Left hindlimb (tissue), 1 donor: ENCODE measurements at places on chromosomes 7 and 10.

DNA sequence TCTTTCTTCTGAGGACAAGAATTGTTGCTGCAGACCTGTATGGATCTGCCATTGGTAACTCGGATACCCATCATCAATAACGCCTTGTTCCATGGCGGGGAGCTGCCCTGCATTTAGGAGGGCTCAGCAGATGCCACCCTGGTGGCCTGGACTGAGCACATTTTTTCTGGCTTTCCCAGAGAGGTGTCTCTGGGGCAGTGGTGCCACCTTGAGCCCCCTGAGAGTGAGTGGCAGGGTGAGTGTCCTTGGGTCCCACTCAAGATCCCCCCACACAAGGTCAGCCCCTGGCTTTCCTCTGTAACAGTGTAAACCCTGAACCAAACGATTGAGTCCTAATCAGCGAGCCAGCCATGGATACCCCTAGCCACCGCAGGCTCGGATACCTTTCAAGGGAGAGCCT lies 258.6 kb downstream of the GLRX3 start:
- no peak for DNase-seq

DNA sequence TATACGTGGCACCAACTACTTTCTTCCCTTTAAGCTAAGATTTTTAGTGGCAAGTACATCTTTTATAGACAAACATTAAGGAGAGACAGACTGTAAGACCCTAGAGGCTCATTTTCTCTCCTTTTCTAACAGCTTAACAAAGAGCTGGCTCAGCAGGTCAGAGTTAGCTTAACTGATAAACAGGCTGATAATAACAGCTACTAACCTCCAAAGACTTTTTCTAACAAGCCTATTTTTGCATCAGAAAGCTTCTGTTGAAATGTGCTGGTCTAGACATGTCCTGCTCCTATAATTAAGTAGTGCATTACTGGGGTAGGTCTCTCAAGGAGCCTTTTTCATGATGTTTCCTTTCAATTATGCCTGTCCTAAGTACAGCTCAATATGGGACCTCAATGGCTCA lies 238.2 kb upstream of the FAM3C start:
- DNase-seq = no peak

- DNase-seq = no peak
Measured at GRCh38 chr7:94832051-94832450, 75.3 kb upstream of the PPP1R9A start.

DNA sequence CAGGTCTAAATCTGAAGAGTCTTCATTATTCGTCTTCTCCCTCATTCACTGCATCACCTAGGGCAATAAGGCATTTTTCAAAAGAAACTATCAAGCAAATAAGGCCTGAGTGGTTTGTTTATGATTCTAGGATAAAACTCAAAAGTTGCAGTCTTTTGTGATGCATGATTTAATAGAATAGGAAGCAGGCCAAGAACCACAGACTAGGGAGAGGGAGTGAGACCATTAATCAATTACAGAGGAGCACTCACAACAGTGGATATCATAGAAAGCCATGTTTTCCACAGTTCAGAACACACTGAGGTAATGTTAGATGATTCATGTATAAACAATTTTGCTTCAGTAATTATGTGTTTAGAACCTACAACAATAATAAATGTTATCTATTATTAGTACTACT lies 87.8 kb upstream of the LRRTM3 start:
- DNase-seq = no peak

DNA sequence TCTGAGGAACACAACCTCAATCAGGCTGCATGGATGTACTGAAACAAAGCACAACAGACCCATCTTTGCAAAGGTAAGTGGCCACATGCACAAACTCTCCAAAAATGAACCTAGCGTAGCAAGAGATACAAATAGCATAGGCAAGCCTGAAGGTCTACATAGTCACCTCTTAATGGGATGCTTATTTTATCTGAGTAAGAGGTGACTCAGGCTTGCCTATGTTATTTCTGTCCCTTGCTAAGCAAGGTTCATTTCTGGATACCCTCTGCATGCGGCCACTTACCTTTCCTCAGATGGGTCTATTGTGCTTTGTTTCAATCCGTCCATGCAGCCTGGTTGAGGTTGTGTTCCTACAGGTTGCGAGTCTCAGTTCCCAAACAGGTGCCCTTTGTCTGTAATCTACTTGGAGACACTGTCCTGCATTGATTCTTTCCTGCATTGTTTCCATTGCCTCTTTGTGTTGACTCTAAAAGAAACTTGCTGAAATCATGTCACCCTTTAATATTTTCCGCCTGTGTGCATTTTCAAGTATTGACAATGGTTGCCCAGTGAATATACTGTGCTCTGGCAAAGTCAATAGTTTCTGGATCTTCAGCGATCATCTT lies 291.8 kb upstream of the LYZL1 start:
- no peak for DNase-seq

- DNase-seq = no peak
Measured at GRCh38 chr10:100356067-100357017, 9.3 kb downstream of the SCD start.

- peak; percentile 41 for DNase-seq
Measured at GRCh38 chr10:20089879-20090278, 273.6 kb downstream of the PLXDC2 start.

DNA sequence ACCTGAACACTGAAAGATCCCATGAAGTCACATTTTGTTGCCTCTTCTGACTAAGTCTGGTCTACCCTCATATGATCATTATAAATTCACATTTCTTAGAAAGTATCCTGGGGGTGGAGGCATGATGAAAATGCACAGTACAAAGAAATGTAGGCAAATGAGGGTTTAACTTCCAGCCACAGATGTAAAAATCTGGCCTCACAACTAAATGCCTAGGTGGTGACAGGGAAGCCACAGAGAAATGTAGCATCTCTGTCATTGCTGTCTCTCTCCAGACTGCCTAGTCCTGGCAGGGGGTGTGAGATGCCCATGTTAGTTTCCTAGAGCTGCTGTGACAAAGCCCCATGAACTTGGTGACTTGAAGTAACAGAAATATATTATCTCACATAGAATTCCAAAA lies 395.9 kb downstream of the SORCS3 start:
- no peak for DNase-seq

DNA sequence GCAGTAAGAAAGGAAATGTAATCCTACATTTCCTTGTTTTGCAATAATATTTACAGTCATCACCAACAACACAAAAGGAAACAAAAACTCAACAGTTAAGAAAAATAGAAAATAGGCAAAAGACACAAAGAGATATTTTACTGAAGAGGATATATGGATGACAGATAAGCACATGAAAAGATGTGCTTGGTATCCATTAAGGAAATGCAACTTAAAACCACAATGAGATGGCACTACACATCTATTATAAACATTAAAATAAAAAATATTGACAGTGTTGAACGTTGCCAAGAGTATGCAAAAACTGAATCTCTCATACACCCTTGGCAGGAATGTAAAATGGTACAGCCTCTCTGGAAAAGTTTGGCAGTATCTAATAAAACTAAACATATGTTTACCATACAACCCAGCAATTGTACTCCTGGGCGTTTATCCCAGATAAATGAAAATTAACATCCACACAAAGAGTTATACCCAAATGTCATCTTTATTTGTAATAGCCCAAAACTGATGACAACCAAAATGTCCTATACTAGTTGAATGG lies 5.4 kb downstream of the CEP41 start:
- no peak for DNase-seq

DNA sequence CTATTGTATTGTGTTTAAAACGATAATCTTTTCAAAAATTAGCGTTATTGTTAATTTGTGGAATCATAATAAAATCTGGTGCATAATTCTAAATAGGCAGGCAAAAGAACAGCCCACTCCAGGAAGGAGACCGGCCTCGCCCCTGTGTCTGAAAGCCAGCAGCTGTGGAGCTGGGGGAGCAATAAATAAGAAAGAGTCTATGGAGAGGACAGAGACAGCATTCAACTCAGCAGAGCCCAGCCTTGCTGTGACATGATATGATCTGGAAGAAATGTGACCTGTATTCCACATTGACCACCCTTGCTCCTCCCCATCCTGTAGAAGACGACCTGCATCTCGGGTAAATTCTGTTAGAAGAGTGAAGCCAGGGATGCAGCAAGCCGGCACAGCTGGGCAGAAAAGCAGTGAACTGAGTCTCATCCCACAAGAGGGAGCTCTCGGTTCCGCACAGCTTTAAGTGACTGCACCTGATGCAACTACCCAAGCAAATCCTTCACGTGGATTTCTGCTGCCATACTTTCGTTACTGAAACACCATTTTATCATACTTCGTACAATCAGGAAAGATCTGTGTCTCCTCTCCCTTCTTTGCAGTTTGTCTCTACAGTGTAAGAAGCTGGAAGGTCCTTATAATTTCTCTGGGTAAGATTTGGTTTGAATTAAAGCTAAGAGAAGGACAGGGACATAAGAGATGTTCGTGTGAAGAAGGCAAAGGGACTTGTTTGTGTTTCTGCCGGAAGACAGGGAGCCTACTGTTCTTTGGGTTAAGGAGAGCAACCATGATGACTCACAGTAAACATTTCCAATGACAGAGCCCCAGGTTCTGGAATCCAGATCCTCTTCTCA lies 427.1 kb downstream of the GPAM start:
- DNase-seq = no peak

DNA sequence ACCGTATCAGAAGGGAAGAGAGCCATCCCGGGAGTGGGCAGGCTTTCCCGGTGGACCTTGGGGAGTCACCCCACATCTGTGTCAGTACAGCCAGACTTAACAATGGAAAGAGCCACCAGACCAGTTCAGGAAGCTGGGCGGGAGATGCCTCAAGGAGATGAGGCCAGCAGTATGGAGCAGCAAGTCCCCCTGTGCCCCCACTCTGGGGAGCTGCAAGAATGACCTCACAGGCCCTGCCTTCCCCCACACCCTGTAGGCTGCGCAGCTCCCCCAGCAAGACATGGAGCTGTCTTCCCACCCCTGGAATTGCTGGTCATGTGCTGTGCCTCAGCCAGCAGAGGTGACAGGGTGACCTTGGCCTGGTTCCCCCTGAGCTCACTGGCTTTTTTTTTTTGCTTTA lies 76.8 kb upstream of the INSIG1 start:
- no peak for DNase-seq

DNA sequence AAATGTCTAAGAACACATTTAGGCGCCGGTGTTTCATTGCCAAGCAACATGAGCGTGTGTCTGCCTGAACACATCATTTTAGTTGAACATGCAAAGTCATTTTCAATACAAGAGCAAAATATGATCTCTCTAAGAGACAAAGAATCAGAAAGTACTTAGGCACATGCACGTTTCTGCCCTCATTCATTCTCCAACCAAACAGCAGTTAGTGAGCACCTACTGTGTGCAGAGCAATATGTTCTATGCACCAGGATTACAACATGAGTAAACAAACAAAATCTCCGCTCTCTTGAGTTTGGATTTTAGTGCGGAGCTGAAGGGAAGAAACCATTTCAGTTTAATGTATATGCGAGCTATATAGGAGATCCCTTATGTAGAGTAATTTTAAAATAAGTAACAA lies 71.6 kb upstream of the KLF6 start:
- DNase-seq = no peak

DNA sequence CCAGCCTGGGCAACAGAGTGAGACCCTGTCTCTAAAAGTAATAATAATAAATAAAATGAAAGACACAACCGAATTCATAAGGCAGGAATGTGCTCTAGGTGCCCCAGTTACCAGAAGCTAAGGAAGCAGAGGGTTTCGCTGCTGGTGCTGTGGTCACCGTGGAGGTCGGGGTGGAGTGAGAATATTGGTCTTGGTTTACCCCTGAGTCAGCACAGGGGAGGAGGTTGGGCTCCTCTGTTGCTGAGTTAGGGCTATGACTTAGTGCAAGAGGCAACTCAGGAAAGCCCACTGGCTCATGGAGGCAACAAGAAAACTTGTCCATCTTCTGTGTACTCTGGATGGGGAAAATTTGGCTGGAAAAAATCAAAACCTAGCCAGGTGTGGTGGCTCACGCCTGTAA lies 117.1 kb downstream of the MYL10 start:
- DNase-seq = no peak

DNA sequence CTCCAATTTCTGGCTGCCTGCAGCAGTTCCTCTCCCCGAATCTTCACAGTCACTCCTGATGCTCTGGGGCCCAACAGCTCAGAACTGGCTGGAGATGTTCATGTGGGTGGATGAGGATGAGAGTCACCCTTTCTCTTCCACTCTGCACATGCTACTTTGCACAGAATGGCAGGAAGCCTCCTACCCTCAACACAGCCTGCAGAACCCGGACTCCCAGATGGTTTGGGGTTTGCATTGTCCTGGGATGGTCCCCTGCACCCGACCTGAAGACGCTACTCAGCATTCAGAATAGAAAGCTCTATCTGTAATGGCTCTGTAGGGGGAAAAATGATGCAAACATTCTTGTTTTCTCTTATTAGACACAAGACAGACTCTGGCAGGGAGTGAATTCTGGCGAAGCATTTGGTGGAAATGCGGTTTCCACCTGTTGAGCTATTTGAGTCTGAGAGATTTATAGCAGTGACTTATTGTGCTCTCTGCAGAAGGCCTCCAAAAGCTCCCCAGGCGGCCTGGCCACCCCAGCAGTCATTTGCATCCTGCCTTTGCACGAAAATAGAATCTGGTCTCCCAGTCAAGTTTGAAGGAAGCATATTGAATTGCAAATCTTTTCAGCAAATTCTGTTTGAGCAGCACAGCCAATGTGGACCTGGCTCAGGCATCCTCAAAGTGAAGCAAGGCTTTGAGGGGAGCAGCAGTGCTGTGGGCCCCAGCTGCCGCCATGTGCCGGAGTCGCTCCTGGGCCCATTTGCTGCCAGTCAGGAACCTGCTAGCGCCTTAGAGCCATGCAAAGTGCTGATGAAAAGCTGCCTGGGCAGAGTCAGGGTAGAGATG lies 309.3 kb downstream of the TCERG1L start:
- DNase-seq = no peak

- DNase-seq = peak; percentile 51
Measured at GRCh38 chr7:101362334-101363195, at the start of gene COL26A1. COL26A1 (plus strand) TSS chr7:101362875; CDS start chr7:101363033, 158 bp downstream.

- no peak for DNase-seq
Measured at GRCh38 chr10:122549636-122550035, 10.9 kb upstream of the DMBT1 start.

DNA sequence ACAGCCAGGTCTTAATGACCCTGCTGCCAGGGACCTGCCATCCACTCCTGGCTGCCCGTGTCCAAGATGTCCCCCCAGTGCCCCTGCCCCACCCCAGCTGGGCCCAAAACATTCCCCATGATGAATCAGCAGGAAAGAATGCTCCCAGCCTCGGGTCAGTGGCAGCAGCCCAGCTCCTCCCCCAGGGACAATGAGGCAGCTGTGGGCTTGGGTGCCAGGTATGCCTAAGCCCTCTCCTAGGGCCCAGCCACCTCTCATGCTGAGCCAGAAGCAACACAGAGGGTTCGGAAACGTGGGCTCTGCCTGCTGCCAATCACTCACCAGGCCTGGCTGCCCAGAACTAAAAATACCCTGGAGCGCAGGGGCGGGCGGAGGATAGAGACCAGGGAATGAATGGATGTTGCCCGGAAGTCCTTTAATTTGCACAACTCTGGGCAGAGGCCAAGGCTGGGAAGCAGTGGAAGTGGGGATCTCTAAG lies 1.5 kb upstream of the LOXL4 start:
- DNase-seq = peak; percentile 81

GRCh38 chr7:155694851-155695250 lies 50.4 kb downstream of the RBM33 start:
- no peak for DNase-seq

GRCh38 chr7:52648872-52649271 lies 386.6 kb upstream of the POM121L12 start:
- no peak for DNase-seq
